Kidney epithelial cell (primary cell): ENCODE measurements at places on chromosomes 3 and 15. TPM values are rescaled to one million over a fixed set of nuclear protein-coding genes. Genes with fewer than 3 reads are reported as not detected.

GRCh38 chr3:66492672-66493071, 8.2 kb downstream of the LRIG1 start:
- no peak for DNase-seq

DNA sequence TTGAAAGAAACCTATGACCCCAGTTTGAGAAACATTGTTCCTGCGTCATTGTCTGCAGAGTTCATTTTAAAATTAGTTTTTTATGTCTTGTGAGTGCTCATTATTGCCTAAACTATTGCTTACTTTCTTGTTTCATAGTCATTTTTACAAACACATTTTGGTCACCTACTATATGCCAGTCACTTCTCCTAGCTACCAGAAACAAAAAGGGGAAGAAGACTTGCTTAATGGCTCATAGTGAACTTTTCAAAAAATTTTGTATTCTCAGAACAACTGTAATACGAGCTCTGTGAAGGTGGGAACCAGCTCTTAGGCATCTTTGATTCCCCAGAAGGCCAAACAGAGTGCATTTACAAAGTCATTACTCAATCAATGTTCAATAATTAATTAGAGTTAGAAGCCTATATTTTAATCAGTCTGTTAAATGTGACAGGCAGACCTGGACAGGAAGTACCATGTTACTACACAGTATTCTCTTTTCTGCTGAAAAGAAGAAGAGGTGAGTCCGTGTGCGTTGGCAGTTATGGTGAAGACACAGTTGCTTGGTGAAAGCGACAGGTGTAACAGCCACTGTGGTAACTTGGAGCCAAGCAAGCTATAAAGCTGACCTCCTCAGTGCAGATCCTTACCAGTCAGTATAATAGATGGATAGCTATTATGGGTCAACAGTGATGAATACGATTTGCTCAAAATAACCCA, 46.6 kb downstream of the DPPA2 start:
- no peak for DNase-seq

- no peak for DNase-seq
These were observed 17.7 kb downstream of the RPL22L1 start for GRCh38 chr3:170852324-170852723.

DNA sequence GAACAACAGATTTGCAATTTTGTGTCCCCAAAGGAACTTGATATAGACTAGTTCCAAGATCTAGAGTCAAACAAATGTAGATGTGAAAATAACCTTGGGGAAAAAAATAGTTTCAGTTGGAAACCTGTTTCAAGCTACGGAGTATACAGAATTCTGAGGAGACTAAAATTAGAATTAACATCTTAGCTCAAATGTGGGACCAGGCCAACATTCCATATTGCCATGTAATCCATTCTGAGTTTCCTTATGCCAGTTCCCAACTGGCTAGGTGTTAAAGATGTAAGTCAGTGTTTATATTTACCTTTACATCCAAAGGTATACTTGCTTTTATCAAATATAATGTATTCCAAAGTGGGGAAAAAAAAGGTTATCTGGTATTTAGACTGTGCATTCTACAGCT, 76.3 kb downstream of the UBE3A start:
- no peak for DNase-seq

- DNase-seq: no peak
These were observed 99.1 kb downstream of the NSMCE3 start for GRCh38 chr15:29170521-29170920.

GRCh38 chr3:535566-536416, 339.2 kb downstream of the CHL1 start:
- DNase-seq: no peak

- DNase-seq: no peak
These were observed 34.3 kb upstream of the PIK3CA start for GRCh38 chr3:179113903-179114302.

- no peak for DNase-seq
These were observed 29.2 kb downstream of the SRPRB start for GRCh38 chr3:133834621-133835417.

- no peak for DNase-seq
These were observed 234.0 kb downstream of the RPLP1 start for GRCh38 chr15:69686626-69687025.

- DNase-seq: no peak
These were observed 92.1 kb upstream of the UBE2E1 start for GRCh38 chr3:23713641-23714040.

GRCh38 chr15:72169236-72169920, 28.2 kb downstream of the GRAMD2A start:
- no peak for DNase-seq

DNA sequence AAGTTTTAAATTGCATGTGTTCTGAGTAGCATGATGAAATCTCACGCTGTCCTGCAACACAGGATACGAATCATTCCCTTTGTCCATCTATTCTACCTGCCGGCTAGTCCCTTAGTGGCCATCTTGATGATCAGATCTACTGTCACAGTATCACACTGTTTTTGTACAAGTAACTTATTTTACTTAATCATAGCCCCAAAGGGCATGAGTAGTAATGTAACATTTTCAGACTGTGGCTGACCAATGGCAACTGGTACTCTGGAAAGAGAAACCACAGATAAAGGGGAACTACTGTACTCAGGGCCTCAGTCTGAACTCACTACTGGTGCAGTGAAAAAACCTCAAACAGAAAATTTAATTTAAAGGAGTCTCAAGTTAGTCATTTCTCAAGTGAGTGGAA, 127.3 kb upstream of the MRPL3 start:
- DNase-seq: no peak

DNA sequence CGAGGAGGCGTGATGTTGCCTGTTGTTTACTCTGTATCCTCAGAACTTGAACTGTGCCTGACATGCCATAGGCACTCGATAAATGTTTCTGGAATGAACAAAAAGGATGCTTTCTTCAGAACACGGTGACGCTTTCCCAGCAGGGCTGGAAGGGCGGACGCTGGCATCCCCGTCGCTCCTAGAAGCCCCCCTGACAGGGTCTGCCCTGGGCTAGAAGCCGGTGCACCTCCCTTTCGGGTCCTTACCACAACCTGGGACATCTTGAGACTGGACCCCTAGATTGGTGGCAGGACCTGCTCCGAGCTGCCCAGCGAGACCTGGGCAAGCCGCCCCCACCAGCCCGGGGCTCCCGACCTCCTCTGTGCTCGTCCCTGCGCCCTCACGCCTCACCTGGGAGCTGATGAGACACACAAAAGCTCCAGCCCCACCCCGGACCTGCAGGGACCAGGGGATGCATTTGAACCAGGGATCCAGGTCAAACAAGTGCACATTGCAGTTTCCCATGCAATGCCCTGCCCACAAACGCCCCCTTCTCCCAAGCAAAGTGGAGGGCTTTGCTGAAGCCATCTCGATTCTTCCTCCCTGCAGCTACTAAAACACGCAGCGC, 131.2 kb upstream of the MEF2A start:
- DNase-seq: no peak

DNA sequence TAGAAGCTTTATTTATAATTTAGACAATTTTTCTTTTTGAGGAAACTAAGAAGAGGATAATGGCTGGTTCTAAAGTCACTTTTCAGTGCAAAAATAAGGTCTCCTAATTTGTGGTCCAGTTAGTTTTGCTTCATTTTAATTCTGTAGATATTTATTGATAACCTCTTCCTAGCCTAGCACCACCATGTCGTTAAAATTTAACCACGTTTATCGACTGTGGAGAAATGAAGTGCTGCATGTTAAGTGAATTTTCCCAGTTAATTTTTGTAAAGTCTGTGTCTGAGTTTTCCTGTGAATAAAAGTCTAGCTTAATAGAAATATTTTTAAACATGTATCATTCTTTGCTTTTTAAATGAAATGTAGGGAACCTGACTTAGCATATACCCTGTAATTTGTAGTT, 16.7 kb downstream of the LRRC28 start:
- no peak for DNase-seq

DNA sequence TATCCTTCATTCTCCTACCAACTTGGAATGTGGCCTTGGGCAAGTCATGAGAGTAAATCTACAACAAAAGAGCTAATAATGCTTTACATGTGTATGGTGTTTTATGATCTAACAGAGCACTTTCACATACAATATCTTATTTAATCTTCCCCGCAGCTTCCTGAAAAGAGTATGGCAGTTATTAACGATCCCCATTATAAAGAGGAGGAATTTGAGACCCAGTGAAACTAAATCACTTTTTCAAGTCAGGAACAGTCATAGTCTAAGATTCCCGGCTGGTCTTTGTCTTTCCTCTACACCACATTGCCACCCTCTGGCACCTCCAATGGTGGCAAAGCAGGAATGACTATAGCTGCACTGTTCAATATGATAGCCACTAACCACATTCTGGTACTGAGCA, 69.7 kb upstream of the CMSS1 start:
- DNase-seq: peak; percentile 12

DNA sequence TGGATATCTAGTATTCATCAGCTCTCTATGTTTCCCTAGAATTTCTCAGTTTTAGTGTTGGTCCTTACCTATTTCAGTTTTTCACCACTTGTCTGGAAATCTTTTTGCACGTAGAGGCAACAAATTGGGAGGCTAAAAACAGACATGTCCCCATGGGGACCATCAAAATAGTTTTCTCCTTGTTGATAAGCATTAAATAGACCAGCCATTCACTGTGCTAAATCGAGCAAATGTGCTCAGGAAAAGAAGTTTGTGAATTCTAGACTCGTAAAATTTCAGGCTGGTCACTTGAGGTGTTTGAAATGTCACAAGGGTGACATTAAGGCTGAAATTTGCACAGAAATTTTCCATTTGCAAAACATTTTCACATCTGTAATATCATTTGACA, 102.6 kb downstream of the SPATA16 start:
- DNase-seq: no peak

GRCh38 chr3:128808672-128809071, 70.7 kb upstream of the ACAD9 start:
- no peak for DNase-seq

- DNase-seq: no peak
These were observed 13.5 kb downstream of the PPM1M start for GRCh38 chr3:52259035-52259434.

GRCh38 chr3:4986175-4986781, 7.0 kb downstream of the BHLHE40 start:
- DNase-seq: no peak

DNA sequence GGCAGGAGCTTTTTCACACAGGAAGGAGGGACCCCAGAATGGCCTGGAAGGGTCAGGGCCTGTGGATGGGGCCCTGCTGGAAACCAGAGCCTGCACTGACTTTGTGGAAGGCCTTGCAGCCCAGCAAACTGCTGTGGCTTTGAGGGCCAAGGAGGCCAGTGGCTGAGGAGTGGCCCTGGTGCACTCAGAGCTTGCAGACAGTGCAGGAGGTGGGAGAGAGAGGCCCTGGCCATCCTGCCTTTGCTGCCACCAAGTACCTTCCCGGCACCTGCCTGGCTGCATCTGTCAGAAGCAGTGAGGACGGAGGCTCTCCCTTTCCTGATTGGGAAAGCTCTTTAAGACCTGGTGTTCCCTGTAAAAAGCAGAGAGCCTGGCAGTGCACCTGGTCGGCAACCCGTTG, 6.4 kb downstream of the PSTPIP1 start:
- DNase-seq: no peak

- no peak for DNase-seq
These were observed 57.5 kb upstream of the ACAN start for GRCh38 chr15:88745696-88746095.

DNA sequence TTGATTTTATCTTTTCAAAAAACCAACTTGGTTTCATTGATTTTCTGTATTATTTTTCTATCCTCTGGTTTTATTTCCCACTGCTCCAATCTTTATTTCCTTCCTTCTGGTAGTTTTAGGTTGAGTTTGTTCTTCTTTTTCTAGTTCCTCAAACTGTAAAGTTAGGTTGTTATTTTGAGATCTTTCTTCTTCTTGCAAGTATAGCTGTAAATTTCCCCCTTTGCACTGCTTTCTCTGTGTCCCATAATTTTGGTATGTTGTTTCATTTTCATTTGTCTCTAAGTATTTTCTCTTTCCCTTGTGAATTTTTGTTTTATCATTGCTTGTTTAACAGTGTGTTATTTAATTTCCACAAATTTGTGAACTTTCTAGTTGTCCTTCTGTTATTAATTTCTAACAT, 120.0 kb downstream of the PLD1 start:
- DNase-seq: no peak

DNA sequence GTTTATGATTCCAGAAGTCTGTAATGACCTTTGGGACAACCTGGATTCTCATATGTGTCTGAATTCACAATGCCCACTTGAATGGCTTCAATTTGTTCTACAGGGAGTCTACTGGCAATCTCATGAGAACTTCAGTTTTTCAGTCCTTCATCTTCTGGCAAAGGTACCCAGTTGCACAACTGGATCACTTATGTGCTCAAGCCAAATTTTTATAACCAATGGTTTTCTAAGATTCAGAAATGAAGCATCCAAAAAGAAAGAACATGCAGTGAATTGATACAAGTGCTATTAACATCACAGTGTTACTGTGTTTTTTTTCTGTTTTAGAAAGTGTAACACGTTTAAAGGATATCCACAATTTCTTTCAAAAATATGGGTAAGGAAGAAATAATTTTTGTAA, at the start of gene OR5H14:
Gene OR5H14, plus strand, starts transcription at position 301 of the 400 bp plus-strand sequence. CDS start 1,907 bp downstream, outside the sequence.
- no peak for DNase-seq

GRCh38 chr15:68666120-68666811, 87.5 kb downstream of the CORO2B start:
- no peak for DNase-seq

DNA sequence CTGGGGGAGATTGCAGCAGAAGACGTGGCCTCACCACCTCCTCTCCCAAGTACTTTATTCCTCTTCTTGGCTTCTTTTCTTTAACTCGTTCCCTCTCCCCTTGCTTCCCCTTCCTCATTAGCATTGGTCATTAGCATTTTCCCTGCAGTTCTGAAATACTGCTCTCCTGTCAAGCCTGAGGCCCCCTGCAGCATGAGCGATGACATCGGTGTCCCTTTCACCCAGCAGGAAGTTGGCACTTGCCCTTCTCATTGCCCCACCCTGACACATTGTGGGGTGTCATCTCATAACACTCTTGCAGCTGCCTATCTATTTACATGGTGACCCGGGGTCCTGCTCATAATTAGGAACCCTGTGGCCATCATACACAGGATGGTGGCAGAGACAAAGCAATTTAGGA, 167.1 kb downstream of the ARRDC4 start:
- no peak for DNase-seq

Gene KIF7
- 5.4 and 7.4 TPM in 2 replicates for total RNA-seq

Gene REC114
- not detected in 2 replicates for total RNA-seq

Gene PLSCR2
- total RNA-seq: 0.62 TPM in 1 of 2 replicates, not detected in the other

Gene LYZL4
- not detected in 2 replicates for total RNA-seq

Gene AQP9
- 0.75 TPM in 1 of 2 replicates, not detected in the other for total RNA-seq

Gene ACOX2
- 0.38 and 0.41 TPM in 2 replicates for total RNA-seq

Gene NR2F2
- total RNA-seq: 19.1 and 22.9 TPM in 2 replicates

Gene FOXB1
- 0.55 and 0.71 TPM in 2 replicates for total RNA-seq

Gene CIDEC
- not detected in 2 replicates for total RNA-seq

Gene PLIN1
- 0.08 TPM in 1 of 2 replicates, not detected in the other for total RNA-seq

Gene RAB5A
- total RNA-seq: 53.1 and 59.7 TPM in 2 replicates

Gene HHATL
- total RNA-seq: not detected in 2 replicates

Gene GABRR3
- total RNA-seq: not detected in 2 replicates

Gene TUSC7
- total RNA-seq: not detected in 2 replicates
